ENCODE measurements at places on chromosomes 16 and 17.

DNA sequence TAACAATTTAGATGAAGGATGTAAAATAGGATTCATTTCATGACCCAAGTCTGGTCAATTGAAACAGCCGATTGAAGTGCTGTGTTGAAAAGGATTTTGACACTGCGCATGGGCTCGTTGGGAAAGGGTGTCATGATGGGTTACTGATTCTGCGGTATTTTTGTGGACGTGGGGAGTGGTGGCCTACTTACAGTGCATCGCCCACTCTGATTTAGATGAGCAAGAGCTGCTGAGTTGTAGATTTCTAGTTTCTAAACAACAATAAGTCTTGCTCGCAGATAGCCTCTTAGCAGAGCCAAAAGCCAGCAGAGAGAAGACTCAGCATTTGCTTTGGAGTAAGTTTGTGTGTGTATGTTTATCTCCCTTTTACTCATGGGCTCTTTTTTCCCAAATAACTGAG, 731.0 kb downstream of the MAF start:
- no peak for DNase-seq

DNA sequence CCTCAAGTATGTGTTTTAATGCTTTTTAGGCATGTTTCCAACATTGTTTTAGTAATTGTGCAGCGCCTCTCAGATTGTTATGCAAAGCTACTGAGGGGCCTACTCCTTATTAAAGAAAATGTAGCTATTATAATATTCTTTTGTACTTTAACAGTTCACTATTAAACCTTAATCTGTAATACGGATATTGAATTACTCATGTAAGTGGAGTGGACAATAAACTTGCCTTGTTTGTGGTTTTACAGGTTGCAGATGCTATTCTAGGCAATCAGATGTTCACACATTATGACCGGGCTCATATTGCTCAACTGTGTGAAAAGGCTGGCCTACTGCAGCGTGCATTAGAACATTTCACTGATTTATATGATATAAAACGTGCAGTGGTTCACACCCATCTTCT, 41.0 kb downstream of the PTRH2 start:
- no peak for DNase-seq

DNA sequence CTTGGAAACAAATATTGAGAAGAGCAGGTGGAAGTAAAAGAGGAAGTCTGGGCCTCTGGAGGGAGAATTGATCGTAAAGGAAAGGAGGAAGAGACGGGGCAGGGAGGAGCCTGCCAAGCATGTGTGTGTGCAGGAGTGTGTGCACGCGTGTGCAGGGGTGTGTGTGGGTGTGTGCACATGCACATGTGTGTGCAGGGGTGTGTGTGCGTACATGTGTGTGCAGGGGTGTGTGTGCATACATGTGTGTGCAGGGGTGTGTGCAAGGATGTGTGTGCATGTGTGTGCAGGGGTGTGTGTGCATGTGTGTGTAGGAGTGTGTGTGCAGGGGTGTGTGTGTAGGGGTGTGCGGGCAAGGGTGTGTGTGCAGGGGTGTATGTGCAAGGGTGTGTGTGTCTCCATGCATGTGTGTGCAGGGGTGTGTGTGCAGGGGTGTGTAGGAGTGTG, 10.0 kb downstream of the CEP295NL start:
- no peak for DNase-seq

- DNase-seq: no peak
Measured at GRCh38 chr16:10835281-10835931, 16.8 kb upstream of the TVP23A start.

GRCh38 chr16:842061-842476, 41.5 kb upstream of the GNG13 start:
- no peak for DNase-seq

- DNase-seq: no peak
Measured at GRCh38 chr17:82217530-82218204, 5.0 kb upstream of the CCDC57 start.

- DNase-seq: no peak
Measured at GRCh38 chr17:36129616-36130015, 26.0 kb downstream of the CCL4 start.

GRCh38 chr16:77374384-77374783, 60.5 kb downstream of the ADAMTS18 start:
- DNase-seq: peak; percentile 55

GRCh38 chr17:57679906-57680695, 65.0 kb downstream of the CCDC182 start:
- no peak for DNase-seq

DNA sequence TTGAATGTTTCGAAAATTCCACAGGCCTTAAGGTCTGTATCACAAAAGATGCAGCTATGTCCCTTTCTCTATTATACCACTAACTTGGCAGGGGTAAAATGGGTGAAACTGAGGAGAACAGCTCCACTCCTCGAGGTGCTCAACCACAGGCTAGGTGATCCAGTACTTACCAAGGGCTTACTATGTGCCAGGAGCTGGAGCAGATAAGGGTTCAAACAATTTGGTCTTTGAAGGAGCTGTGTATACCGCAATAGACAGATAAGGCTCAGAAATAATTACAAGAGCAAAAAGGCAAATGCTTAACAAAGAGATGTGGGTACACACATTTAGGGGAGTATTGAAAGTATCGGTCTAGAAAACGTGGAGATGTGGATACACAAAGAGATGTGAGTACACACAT, 1.5 kb downstream of the XPO6 start:
- DNase-seq: no peak

- no peak for DNase-seq
Measured at GRCh38 chr17:41304091-41304490, 1.4 kb upstream of the KRTAP29-1 start.

GRCh38 chr16:51854401-51854951, 692.5 kb downstream of the TOX3 start:
- no peak for DNase-seq

DNA sequence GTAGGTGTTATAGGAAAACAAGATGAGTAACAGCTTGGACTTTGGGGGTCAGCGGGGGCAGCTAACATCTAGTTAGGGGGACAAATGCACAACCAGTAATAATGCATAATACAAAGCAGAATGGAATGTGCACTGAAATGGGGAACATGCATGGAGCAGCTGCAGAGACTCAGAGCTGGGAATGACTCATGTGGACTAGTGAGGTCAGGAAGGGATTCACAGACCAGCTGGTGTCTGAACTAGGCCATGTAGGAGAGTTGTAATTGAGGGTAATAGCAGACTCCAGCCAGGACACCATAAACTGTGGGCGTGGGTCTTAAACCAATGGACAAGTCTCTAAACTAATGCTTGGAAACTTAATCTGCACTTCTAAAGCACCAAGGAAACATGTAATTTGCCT, 176.8 kb upstream of the ASIC2 start:
- no peak for DNase-seq

GRCh38 chr16:82783933-82784572, 157.3 kb downstream of the CDH13 start:
- no peak for DNase-seq

GRCh38 chr17:72363089-72363610, 242.3 kb downstream of the SOX9 start:
- DNase-seq: no peak

GRCh38 chr17:10061111-10061845, 137.1 kb downstream of the GAS7 start:
- no peak for DNase-seq

DNA sequence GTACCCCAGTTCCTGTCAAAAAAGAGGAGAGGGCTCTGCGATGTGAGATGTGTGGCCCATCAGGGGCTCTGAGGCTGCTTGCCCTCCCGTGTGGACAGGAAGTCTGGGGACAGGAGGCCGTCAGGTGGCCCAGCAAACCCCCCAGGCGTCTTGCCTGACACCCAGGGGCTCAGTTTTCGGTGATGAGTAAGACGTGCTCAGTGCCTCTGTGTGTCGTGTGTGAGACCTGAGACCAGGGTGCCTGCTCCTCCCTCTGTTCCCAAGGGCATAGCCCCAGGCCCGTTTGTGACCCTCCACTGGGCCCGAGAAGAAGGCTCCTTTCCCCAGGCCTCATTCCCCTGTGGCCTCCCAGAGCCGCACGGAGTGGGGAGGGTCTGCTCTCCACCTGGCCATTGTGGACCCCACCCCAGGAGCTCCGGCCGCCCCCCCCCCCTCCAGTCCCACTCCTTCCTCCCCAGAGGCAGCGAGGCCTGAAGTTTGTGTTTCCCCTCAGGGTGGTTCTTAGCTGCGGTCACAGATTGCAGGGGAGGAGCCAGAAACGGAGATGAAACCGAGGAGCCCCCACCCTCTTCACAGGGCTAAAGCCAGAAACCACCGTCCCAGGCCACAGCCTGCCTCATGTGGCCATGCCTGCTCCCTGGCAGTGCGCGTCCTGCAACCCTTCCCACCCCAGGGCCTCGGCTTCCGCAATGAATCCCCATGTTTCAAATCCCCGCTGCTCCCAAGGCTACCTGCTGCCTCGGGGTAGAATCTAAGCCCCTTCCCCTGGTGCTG, 4.9 kb upstream of the ACTG1 start:
- DNase-seq: no peak

- no peak for DNase-seq
Measured at GRCh38 chr17:9636501-9636900, 8.8 kb upstream of the USP43 start.

GRCh38 chr17:492022-492413, 139.4 kb upstream of the RPH3AL start:
- no peak for DNase-seq

DNA sequence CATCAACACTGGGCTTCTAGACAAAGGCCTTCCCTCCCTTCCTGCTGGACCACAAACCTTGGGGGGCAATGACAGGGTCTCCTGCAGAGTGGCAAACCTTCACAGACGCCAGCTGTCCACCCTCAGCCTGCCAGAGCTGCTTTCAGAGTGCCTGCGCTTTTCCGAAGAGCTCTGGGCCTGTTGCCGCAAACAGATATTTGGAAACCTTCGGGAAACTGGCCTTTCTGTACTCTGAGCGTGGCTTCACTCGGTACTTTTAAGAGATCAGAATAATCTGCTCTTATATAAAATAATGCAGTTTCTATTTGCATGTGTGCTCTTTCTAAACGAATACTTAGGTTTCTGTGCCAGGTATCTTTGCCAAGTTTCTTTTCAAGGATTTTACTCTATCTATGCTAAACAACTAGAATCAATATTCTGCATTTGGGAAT, 152.1 kb upstream of the CHMP6 start:
- no peak for DNase-seq

GRCh38 chr16:59758848-59759247, 1024.7 kb upstream of the GOT2 start:
- DNase-seq: no peak

DNA sequence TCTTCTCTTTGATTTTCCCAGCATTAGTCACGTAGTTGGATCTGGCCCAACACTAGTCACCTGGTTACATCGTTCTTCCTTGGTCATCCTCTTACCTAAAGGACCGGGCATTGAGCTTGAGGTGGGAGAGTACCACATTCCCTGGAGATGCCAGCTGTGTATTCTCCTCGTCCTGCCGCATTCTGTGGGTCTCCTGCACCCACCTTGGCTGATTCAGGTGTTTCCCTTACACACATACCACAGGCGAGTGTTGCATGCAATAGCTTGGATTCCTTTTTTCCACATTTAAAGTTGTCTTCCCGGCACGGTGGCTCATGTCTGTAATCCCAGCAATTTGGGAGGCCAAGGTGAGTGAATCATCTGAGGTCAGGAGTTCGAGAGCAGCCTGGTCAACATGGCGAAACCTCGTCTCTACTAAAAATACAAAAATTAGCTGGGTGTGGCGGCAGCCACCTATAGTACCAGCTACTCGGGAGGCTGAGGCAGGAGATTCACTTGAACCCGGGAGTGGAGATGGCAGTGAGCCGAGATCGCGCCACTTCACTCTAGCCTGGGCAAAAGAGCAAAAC, 21.6 kb upstream of the CLEC18C start:
- DNase-seq: no peak

DNA sequence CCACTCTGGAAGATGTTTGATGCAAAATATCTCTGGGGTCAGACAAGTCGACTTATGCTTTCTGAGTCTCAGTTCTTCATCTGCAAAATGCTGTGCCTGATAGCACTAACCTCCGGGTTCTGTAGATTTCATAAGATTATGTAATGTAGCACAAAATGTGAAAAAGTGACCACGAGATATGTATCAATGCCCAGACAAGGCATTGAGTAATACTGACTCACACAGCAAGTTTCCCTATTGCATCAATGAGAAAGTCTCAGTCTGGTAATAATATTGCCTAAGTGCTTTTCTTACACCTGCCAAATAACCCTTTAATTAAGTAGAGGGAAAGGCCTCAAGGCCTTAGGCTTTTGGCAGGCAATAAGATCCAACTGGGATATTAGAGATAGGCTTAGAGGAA, 41.4 kb upstream of the MMP2 start:
- DNase-seq: no peak

GRCh38 chr16:25481636-25482035, 210.1 kb upstream of the HS3ST4 start:
- DNase-seq: no peak

- no peak for DNase-seq
Measured at GRCh38 chr17:63649813-63650212, 27.6 kb downstream of the MAP3K3 start.

DNA sequence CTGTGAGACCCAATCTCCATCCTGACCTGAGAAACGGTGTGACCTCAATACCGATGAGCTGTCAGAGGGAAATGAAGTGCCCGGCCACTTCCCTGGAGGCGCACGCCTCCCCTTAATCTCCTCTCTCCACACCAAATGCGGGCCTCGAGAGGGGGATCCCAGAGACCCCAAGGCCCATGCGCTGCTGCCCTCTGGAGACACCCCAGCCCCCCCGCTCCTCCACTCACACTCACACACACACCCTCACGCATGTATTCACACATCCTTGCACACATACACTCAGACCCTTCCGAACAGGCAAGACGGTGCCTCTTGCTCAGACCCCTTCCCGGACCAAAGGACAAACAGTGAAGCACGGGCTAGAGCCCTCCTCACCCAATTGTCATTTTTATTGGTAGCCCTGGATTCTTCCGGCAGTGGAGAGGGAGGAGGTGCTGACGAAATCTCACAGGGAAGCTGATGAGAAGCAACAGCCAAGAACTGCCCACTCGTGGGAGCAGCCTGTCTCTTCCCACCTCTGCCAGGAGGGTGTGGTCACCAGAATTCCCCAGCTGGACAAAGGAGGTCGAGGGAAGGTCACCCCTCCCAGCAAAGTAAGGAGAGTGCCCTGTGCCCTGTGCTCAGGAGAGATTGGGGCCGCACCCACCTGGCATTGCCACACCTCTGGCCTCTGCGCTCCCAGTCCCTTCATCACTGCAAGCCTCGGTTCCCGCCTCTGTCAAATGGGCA, 136.0 kb upstream of the TNRC6C start:
- no peak for DNase-seq

DNA sequence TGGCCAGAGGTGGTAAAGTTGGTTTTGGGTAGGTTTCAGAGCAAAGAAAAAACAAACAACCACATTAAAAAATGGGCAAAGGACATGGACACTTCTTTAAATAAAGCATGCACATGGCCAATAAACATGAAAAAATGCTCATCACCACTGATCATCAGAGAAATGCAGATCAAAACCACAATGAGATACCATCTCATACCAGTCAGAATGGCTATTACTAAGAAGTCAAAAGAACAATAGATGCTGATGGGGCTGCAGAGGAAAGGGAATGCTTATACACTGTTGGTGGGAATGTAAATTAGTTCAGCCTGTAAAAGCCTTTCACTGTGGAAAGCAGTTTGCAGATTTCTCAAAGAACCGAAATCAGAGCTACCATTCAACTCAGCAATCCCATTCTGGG, 598.4 kb upstream of the SOX9 start:
- DNase-seq: no peak

Data from NCI-H345 (cell line).